ENCODE measurements at places on chromosomes 12 and 14.
A peak's percentile ranks its signal among the peaks of the same experiment; 100 is the strongest.

- DNase-seq: peak; percentile 48
- H3K27me3 ChIP-seq: peaks cover 23% of the 10 kb centered on the region
- peaks cover 24% of the 10 kb centered on the region for H3K4me1 ChIP-seq
- no peaks in the 10 kb centered on the region for H3K36me3 ChIP-seq
- H3K27ac ChIP-seq: peak overlapping the region; percentile 21
- no peak overlapping the region for H3K4me3 ChIP-seq
These were observed 4.9 kb downstream of the B4GALNT3 start for GRCh38 chr12:464484-465267.

DNA sequence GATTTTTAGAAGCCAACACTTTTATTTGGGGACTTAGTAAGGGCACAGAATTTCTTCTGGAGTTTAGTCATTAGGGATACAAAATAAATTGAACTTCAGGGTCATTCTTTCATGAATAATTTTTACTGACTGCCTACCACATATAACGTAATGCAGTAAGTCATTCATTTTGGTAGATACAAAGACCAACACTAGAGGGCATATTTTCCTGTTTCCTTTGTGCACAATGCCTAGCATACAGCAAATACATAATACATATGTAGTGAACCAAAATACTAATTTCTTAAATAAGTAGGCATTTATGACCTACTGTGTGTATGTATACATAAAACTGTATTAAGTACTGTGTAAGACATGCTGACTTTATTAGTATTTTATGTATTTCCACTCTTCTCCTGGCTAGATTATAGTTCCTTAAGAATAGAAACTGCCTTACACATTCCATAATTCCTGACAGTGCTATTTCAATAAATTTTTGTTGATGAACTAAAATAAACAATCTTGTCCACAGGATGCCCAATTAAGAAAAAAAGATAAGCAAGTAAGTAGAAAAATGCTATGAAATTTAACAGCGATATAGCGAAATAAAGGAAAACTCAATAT lies 47.9 kb downstream of the PPP1R12A start:
- no peaks in the 10 kb centered on the region for H3K27me3 ChIP-seq
- DNase-seq: peak; percentile 52
- H3K36me3 ChIP-seq: no peaks in the 10 kb centered on the region

DNA sequence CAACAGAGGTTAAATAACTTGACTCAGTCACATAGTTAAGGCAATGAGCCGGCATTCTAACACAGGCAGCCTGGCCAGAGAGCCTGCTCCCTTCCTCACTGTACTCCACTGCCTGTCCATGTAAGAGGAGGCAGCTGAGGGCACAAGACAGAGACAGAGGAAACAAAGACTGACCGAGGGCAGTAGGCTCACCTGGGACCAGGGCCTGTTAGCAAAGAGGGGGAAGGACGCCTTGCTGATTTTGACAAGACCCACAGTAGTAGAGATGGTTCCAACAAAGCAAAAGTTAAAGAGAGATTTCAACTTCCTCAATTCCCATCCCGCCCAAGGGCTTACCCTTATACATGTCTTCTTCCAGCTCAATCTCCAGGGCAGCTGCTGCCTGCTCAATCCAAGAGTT lies 26.5 kb downstream of the OTUB2 start:
- no peak overlapping the region for H3K27ac ChIP-seq
- no peak for DNase-seq
- H3K36me3 ChIP-seq: peaks cover 92% of the 10 kb centered on the region
- no peak overlapping the region for H3K4me3 ChIP-seq
- no peaks in the 10 kb centered on the region for H3K4me1 ChIP-seq

DNA sequence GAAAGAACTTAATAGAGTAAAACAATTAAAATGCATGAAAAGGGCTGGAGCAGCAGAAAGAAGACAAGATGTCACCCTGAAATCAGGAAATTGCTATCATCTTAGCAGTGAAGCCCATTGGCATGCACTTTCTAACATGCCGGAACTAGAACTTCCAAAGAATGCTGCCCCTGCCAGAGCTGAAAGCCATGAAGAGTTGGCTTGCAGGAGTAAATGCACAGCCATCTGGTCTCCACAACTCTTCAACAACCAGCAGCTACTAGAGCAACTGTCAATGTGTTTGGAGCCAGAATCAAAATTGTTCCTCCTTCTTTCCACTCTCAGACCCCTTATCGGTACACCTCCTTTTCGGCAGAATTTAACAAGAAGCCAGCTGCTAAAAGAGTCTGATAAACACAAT lies 414.1 kb downstream of the KCNH5 start:
- H3K4me1 ChIP-seq: no peaks in the 10 kb centered on the region
- H3K27me3 ChIP-seq: no peaks in the 10 kb centered on the region
- H3K36me3 ChIP-seq: no peaks in the 10 kb centered on the region

DNA sequence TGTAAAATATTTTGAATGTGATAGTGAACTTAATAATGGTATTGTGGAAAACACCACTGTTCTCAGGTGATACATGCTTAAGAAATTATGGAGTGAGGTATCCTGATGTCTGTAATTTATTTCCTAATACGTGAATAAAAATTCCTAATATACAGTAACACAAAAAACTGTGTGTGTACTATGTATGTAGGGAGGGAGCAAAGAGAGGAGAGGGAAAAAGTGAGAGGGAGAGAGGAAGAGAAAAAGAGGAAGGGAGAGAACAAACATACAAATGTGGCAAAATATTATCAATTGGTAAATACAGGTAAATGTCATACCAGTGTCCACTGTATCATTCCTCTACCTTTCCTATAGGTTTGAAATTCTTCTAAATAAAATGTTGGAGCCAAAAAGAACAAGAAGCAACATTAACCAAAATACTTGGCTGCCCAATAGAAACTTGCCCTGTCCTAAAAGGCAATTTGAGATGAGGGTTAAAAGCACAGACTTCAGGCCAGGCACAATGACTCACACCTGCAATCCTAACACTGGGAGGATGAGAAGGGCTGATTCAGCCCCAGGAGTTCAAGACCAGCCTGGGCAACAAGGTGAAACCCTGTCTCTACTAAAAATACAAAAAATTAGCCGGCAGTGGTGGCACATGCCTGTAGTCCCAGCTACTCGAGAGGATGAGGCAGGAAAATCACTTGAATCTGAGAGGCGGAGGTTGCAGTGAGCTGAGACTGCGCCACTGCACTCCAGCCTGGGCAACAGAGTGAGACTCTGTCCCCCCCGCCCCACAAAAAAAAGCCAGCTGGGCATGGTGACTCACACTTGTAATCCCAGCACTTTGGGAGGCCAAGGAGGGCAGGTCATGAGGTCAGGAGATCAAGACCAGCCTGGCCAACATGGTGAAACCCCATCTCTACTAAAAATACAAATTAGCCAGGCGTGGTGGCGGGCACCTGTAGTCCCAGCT lies 14.5 kb downstream of the R3HDM2 start:
- H3K27ac ChIP-seq: no peak overlapping the region
- H3K4me1 ChIP-seq: no peaks in the 10 kb centered on the region
- H3K36me3 ChIP-seq: peaks cover 6% of the 10 kb centered on the region
- H3K27me3 ChIP-seq: no peaks in the 10 kb centered on the region
- H3K4me3 ChIP-seq: no peak overlapping the region

DNA sequence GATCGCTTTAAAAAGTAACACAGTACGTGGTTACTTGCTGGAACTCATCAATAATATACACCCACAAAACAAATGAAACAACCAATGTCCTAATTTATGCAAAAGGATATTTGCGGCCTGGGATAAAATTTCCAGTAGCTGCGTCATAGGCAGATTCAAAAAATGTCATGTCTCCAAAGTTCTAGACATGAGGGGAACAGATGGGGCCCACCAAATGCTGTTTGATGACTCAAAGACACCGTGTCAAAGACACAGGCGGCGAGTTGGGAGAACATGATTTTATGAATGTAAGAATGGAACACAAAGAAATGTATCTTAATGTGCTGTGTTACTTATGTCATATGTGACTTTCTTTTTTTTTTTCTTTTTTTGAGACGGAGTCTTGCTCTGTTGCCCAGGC lies 34.3 kb upstream of the NCOR2 start:
- peaks cover 2% of the 10 kb centered on the region for H3K27me3 ChIP-seq
- H3K4me1 ChIP-seq: peaks cover 30% of the 10 kb centered on the region
- H3K27ac ChIP-seq: no peak overlapping the region
- no peak for DNase-seq
- H3K36me3 ChIP-seq: no peaks in the 10 kb centered on the region
